ENCODE measurements at places on chromosomes 1 and 21. TPM values are rescaled to one million over a fixed set of nuclear protein-coding genes. Genes with fewer than 3 reads are reported as not detected.
A peak's percentile ranks its signal among the peaks of the same experiment; 100 is the strongest.

GRCh38 chr1:54277451-54278341 lies 77.7 kb downstream of the MRPL37 start:
- DNase-seq = no peak
- peak overlapping the region; percentile 97 for H3K27ac ChIP-seq
- H3K4me1 ChIP-seq = peaks cover 75% of the 10 kb centered on the region
- H3K36me3 ChIP-seq = no peaks in the 10 kb centered on the region
- no peaks in the 10 kb centered on the region for H3K27me3 ChIP-seq
- no peak overlapping the region for H3K4me3 ChIP-seq

- no peak for DNase-seq
- H3K27me3 ChIP-seq = no peaks in the 10 kb centered on the region
- H3K36me3 ChIP-seq = no peaks in the 10 kb centered on the region
- H3K27ac ChIP-seq = no peak overlapping the region
- H3K4me1 ChIP-seq = peaks cover 19% of the 10 kb centered on the region
Observed at GRCh38 chr1:181250038-181250437, 161.5 kb downstream of the IER5 start.

GRCh38 chr1:206723805-206724472 lies 39.2 kb downstream of the MAPKAPK2 start:
- H3K4me1 ChIP-seq = peaks cover 8% of the 10 kb centered on the region
- peak overlapping the region; percentile 26 for H3K27ac ChIP-seq
- DNase-seq = no peak
- H3K4me3 ChIP-seq = no peak overlapping the region

DNA sequence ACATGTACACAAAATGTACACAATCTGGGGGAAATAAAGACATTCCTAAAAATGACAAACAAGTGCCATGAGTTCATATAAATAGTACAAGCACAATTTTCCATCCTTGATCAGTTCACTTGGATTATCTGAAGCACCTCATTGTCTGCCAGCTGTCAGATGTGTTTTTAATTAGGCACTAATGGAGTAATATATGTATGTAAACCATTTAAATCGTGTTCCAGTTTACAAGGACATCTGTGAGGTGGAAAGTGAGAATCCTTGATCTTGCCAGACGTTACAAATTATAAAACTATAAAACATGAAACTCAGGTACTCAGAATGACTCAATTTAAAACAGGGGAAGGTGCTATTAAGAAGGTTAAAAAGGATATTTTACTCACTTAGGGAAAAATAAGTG lies 1312.2 kb downstream of the PLA2G4A start:
- no peak overlapping the region for H3K27ac ChIP-seq
- H3K27me3 ChIP-seq = no peaks in the 10 kb centered on the region
- no peak overlapping the region for H3K4me3 ChIP-seq

The LRRIQ3 gene
- 0.23 TPM for total RNA-seq

- DNase-seq = no peak
- H3K27me3 ChIP-seq = no peaks in the 10 kb centered on the region
- H3K4me1 ChIP-seq = peaks cover 38% of the 10 kb centered on the region
- H3K36me3 ChIP-seq = peaks cover 73% of the 10 kb centered on the region
- no peak overlapping the region for H3K27ac ChIP-seq
- H3K4me3 ChIP-seq = no peak overlapping the region
Observed at GRCh38 chr1:22108339-22109105, 34.4 kb downstream of the WNT4 start.

- no peaks in the 10 kb centered on the region for H3K27me3 ChIP-seq
- no peaks in the 10 kb centered on the region for H3K36me3 ChIP-seq
- H3K27ac ChIP-seq = no peak overlapping the region
- DNase-seq = no peak
- no peak overlapping the region for H3K4me3 ChIP-seq
- H3K4me1 ChIP-seq = peaks cover 40% of the 10 kb centered on the region
Observed at GRCh38 chr1:46406881-46407608, 12.9 kb downstream of the FAAH start.

The FAM151A gene
- not detected for total RNA-seq

- no peaks in the 10 kb centered on the region for H3K36me3 ChIP-seq
- no peaks in the 10 kb centered on the region for H3K27me3 ChIP-seq
- no peak overlapping the region for H3K4me3 ChIP-seq
- no peaks in the 10 kb centered on the region for H3K4me1 ChIP-seq
- no peak for DNase-seq
- H3K27ac ChIP-seq = no peak overlapping the region
Observed at GRCh38 chr1:171310661-171311087, 3.3 kb upstream of the FMO4 start.

The LCE2C gene
- total RNA-seq = not detected

- no peak overlapping the region for H3K4me3 ChIP-seq
- H3K27ac ChIP-seq = no peak overlapping the region
- H3K4me1 ChIP-seq = peaks cover 56% of the 10 kb centered on the region
- no peak for DNase-seq
- H3K27me3 ChIP-seq = no peaks in the 10 kb centered on the region
- H3K36me3 ChIP-seq = no peaks in the 10 kb centered on the region
Observed at GRCh38 chr1:56573311-56573710, 6.1 kb downstream of the PLPP3 start.

DNA sequence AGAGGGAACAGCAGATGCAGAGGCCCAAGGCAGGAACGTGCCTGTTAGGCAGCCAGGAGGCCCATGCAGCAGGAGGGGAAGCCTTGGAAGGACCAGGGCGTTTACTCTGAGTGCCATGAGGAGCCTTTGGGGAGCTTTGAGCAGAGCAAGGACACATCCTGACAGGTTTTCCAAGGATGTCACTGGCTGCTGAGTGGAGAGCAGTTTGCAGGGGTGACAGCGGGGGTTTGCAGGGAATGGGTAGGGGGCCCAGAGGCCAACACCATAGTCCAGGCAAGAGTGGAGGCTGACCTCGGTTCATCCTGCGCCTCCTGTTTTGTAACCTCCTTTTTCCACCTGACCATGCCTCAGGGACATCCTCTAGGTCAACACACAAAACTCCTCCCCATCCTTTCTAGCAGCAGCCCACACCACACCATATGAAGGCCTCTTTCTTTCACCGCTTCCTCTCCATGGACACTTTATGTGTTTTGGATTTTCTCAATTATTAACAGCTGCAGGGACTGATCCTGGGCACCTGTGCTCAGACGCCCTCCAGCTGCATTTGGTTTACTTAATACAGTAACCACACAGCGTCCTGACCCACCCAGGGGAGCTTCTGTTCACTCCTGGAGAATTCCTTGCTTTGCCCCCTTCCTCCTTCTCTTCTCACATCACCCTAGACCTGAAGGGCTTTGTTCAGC lies 528.5 kb downstream of the MATN1 start:
- H3K4me1 ChIP-seq = no peaks in the 10 kb centered on the region
- no peak for DNase-seq
- H3K4me3 ChIP-seq = no peak overlapping the region
- H3K27ac ChIP-seq = no peak overlapping the region

The RGS7 gene
- total RNA-seq = not detected

DNA sequence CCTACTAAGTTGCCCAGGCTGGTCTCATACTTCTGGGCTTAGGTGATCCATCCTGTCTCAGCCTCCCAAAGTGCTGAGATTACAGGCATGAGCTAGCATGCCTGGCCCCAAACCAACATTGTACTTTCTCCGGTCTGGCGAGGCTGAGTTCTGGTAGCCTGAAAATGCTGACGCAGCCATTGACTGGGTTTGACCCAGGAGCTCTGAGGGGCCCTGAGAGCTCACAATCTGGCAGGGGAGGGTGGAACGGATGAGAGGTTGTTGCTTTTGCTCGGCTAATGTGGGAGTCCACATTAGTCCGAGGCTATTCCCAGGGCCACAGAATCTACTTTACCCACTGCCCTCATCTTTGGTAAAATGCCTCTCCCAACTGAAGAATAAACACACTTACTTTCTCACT lies 35.1 kb upstream of the PARP1 start:
- H3K27ac ChIP-seq = no peak overlapping the region
- H3K4me1 ChIP-seq = no peaks in the 10 kb centered on the region
- H3K36me3 ChIP-seq = no peaks in the 10 kb centered on the region
- H3K27me3 ChIP-seq = no peaks in the 10 kb centered on the region
- no peak overlapping the region for H3K4me3 ChIP-seq

GRCh38 chr1:216914974-216915373 lies 191.7 kb upstream of the ESRRG start:
- no peak for DNase-seq
- no peaks in the 10 kb centered on the region for H3K36me3 ChIP-seq
- H3K27me3 ChIP-seq = no peaks in the 10 kb centered on the region
- no peak overlapping the region for H3K27ac ChIP-seq
- H3K4me1 ChIP-seq = no peaks in the 10 kb centered on the region
- no peak overlapping the region for H3K4me3 ChIP-seq

GRCh38 chr1:41501581-41501980 lies 17.1 kb upstream of the EDN2 start:
- no peak overlapping the region for H3K4me3 ChIP-seq
- no peak for DNase-seq
- peaks cover 5% of the 10 kb centered on the region for H3K27me3 ChIP-seq
- H3K36me3 ChIP-seq = no peaks in the 10 kb centered on the region
- H3K27ac ChIP-seq = peak overlapping the region; percentile 91

DNA sequence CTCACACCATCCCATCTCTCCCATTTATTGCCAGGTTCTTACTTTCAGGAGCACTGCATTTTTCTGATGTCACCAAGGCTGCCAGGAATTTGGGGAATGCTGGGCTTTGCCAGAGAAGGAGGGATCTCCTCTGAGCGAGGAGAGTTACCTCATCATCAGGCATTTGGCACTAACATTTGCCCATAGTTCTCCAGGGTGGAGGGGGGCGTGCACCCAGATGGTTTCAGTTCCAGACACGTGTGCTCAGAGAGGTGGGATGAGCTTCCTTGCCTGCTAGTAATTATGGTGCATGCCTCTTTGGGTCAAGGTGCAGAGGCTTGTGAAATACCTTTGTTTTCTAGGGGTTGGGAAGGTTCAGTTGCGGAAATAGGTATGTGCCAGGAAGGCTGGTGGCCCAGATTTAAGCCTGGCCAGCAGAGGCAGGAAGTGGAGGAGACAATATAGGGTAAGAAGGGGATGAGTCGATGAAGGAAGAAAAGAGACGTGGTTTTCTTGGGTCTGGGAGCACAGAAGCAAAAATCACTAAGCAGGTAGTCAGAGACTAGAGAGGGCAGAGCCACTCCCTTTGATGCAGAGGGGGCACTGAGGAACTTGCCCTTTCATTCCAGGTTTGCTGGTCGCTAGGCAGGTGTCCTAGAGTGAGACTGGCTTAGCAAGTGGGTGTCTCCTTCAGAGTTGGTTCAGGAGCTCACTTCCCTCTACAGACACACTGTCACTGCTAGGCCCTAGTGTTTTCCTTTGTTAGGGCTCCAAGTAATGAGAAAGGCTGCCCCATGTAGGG lies 7.2 kb downstream of the TUFT1 start:
- no peaks in the 10 kb centered on the region for H3K36me3 ChIP-seq
- H3K27me3 ChIP-seq = no peaks in the 10 kb centered on the region
- DNase-seq = no peak
- no peak overlapping the region for H3K4me3 ChIP-seq
- peaks cover 61% of the 10 kb centered on the region for H3K4me1 ChIP-seq

GRCh38 chr1:151807766-151808165 lies 2.5 kb upstream of the LINGO4 start:
- no peak overlapping the region for H3K4me3 ChIP-seq
- H3K36me3 ChIP-seq = peaks cover 5% of the 10 kb centered on the region
- peaks cover 26% of the 10 kb centered on the region for H3K27me3 ChIP-seq

- no peaks in the 10 kb centered on the region for H3K27me3 ChIP-seq
- H3K27ac ChIP-seq = no peak overlapping the region
- no peaks in the 10 kb centered on the region for H3K4me1 ChIP-seq
- no peak for DNase-seq
- H3K4me3 ChIP-seq = no peak overlapping the region
Observed at GRCh38 chr21:34621434-34622350, 6.8 kb upstream of the RCAN1 start.

The CFHR3 gene
- not detected for total RNA-seq

- H3K27me3 ChIP-seq = peaks cover 18% of the 10 kb centered on the region
- DNase-seq = no peak
- H3K4me1 ChIP-seq = no peaks in the 10 kb centered on the region
- no peak overlapping the region for H3K27ac ChIP-seq
- H3K4me3 ChIP-seq = no peak overlapping the region
- H3K36me3 ChIP-seq = no peaks in the 10 kb centered on the region
Observed at GRCh38 chr1:241772932-241773500, 75.0 kb upstream of the EXO1 start.

DNA sequence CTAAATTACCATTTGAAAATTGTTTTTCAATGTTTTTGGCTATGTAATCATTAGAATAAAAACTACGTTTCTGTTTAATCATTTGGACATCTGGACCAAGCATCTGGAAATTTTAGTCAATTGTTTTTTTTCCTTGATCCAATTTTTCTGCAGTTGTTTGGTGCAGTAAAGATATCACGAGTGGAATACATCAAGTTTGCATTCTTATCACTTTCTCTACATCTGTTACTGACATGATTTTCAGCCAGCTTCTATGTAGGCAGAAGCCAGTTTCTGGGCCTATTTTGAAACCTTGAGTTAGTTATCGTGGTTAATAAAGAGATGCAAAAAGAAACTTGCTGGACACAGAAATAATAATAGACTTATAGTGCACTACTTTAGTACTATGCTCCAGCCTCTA lies 277.9 kb upstream of the ADAMTS5 start:
- peaks cover 5% of the 10 kb centered on the region for H3K4me1 ChIP-seq
- H3K27me3 ChIP-seq = no peaks in the 10 kb centered on the region
- no peak overlapping the region for H3K4me3 ChIP-seq
- H3K27ac ChIP-seq = no peak overlapping the region
- DNase-seq = no peak

GRCh38 chr1:19731311-19731821 lies 66.7 kb downstream of the HTR6 start:
- DNase-seq = no peak
- H3K4me1 ChIP-seq = no peaks in the 10 kb centered on the region
- no peaks in the 10 kb centered on the region for H3K27me3 ChIP-seq
- H3K4me3 ChIP-seq = no peak overlapping the region
- H3K27ac ChIP-seq = no peak overlapping the region
- H3K36me3 ChIP-seq = peaks cover 90% of the 10 kb centered on the region

- H3K36me3 ChIP-seq = no peaks in the 10 kb centered on the region
- DNase-seq = no peak
- no peak overlapping the region for H3K4me3 ChIP-seq
- no peak overlapping the region for H3K27ac ChIP-seq
- no peaks in the 10 kb centered on the region for H3K4me1 ChIP-seq
Observed at GRCh38 chr1:172720339-172720738, 61.4 kb downstream of the FASLG start.

The IVL gene
- total RNA-seq = 155 TPM

- no peaks in the 10 kb centered on the region for H3K27me3 ChIP-seq
- no peaks in the 10 kb centered on the region for H3K36me3 ChIP-seq
- H3K4me3 ChIP-seq = no peak overlapping the region
- no peak overlapping the region for H3K27ac ChIP-seq
- DNase-seq = no peak
Observed at GRCh38 chr1:51168936-51169335, 66.9 kb downstream of the C1orf185 start.

DNA sequence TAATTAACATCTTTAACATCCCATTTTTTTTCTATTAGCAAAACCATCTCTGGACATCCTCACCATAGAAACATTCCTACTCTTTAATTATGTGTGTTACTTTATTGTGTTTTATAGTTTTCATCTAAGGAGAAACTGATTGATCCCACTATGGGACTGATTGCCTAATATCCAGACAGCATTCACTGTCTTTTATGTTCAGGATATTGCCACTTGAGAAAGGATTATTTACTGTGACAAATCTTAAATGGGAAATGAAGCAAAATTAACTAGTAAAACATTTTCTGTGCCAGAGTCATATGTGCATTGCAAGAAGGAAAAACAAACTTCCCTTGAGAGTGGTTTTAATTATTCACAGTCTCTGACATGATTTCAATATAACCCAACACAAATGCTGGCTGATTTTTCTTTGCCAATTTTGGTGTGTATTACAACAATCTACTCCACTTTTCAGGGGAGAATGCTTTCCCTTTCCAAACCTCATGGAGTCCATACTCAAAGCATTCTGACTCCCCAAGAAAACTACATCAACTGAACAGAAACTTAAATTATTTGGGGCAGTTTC lies 15.8 kb upstream of the RGS13 start:
- no peak overlapping the region for H3K4me3 ChIP-seq
- H3K27me3 ChIP-seq = no peaks in the 10 kb centered on the region
- H3K27ac ChIP-seq = no peak overlapping the region
- no peak for DNase-seq
- no peaks in the 10 kb centered on the region for H3K4me1 ChIP-seq

Measured in esophagus squamous epithelium (tissue), 5 donors.